Neural crest cell (in vitro differentiated cells): ENCODE measurements at places on chromosomes 5 and 9.

DNA sequence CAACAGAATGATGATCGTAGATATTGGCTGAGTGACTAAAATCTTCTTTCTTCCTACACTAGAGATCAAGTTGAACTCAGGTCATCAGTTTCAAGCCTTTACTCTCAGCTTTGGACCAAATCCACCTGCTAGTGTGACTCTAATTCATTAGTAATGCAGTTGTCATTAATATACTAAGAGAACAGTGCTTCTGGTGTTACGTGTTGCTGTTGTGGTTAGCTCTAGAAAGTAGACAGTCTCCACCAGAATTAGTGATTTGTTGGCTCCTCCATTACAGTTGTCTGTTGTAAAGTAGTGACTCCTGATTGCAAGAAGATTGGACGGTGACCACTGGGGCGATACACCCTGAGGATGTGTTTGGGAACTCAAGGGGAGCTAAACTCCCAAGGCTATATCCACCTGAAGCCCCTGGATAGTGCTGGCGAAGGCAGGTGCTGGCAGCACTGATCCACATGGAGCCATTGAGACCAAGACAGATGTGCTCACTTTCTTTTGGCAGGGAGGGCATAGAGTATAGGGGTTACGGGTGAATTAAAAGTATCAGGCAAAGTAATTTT lies 3.1 kb downstream of the CAMK4 start:
- peaks cover 12% of the 10 kb centered on the region for H3K4me1 ChIP-seq
- no peaks in the 10 kb centered on the region for H3K36me3 ChIP-seq
- no peak overlapping the region for H3K4me3 ChIP-seq
- no peak overlapping the region for H3K27ac ChIP-seq

GRCh38 chr9:69411931-69412740 lies 87.1 kb downstream of the ENTREP1 start:
- H3K27ac ChIP-seq = no peak overlapping the region
- H3K4me1 ChIP-seq = peaks cover 11% of the 10 kb centered on the region
- DNase-seq = no peak
- H3K36me3 ChIP-seq = no peaks in the 10 kb centered on the region
- H3K4me3 ChIP-seq = no peak overlapping the region
- peaks cover 3% of the 10 kb centered on the region for H3K27me3 ChIP-seq

DNA sequence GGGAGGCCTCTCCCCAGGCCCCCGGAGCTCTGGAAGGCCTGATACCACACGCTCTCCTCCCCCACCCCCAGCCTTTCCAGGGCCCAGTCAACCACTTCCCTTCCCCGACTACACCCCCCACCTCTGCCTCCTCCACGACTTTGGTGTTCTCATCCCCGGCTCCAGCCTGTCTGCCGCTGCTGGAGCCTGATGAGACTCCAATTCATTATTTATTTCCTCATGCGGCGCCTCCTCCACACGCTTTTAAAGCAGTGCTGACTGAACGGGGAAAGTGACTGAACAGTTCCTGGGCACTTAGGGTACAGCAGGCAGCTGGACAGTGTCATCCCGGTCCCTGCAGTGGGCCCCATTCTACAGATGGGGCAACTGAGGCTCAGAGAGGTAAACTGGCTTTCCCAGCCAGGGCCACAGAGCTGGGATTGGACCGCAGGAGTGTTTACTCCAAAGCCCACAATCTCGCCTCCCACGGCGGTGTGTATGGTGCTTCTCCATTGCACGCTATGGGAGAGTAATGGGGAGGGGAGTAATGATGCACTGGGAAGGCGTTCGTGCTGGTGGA lies 15.9 kb upstream of the RPL26L1 start:
- no peaks in the 10 kb centered on the region for H3K27me3 ChIP-seq
- H3K4me3 ChIP-seq = no peak overlapping the region
- no peak for DNase-seq
- H3K27ac ChIP-seq = no peak overlapping the region
- H3K36me3 ChIP-seq = peaks cover 3% of the 10 kb centered on the region
- H3K4me1 ChIP-seq = peaks cover 6% of the 10 kb centered on the region

GRCh38 chr5:35671541-35672295 lies 54.1 kb downstream of the SPEF2 start:
- no peak for DNase-seq
- no peaks in the 10 kb centered on the region for H3K36me3 ChIP-seq
- H3K4me3 ChIP-seq = no peak overlapping the region
- no peaks in the 10 kb centered on the region for H3K4me1 ChIP-seq
- H3K27me3 ChIP-seq = no peaks in the 10 kb centered on the region

GRCh38 chr5:146109379-146109778 lies 4.0 kb upstream of the PLAC8L1 start:
- DNase-seq = no peak
- no peak overlapping the region for H3K4me3 ChIP-seq
- H3K27me3 ChIP-seq = no peaks in the 10 kb centered on the region
- no peak overlapping the region for H3K27ac ChIP-seq

DNA sequence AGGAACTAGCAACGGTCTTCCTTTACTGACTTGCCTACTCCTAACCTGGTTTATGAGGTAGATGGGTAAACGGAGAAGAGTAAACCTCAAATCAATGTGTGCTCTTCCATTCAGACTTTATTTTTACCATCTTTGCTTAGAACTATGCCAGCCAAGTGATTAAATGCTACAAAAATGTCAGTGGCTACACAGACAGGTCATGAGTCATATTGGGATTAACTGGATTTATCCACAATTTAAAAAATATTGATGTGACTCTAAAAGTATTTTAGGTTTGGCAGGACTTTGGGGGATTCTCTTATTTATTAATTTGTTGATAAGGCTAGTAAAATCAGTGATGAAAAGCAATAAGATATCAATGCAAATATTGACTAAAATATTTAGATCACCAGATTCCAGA lies 275.0 kb downstream of the PLK2 start:
- no peak overlapping the region for H3K4me3 ChIP-seq
- no peaks in the 10 kb centered on the region for H3K27me3 ChIP-seq
- H3K36me3 ChIP-seq = no peaks in the 10 kb centered on the region

DNA sequence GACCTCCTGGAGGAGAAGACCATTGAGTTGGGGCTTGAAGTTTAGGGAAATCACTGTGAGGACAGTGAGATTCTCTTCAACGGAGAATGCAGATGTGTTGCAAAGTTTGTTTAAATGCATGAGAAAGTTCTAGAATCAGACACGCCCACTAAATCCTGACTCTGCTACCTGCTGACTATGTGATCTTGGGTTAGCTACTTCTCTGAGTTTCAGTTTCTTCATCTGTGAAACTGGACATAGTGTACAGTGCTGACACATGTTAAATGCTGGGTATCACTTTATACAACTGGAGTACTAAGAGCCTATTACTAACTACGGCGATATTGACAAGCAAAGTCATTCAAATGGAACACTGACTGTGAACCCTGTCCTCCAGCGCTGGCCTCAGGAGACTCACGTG lies 255.5 kb downstream of the HSPA4 start:
- H3K27me3 ChIP-seq = no peaks in the 10 kb centered on the region
- no peak for DNase-seq
- no peaks in the 10 kb centered on the region for H3K4me1 ChIP-seq
- no peak overlapping the region for H3K4me3 ChIP-seq
- no peak overlapping the region for H3K27ac ChIP-seq

DNA sequence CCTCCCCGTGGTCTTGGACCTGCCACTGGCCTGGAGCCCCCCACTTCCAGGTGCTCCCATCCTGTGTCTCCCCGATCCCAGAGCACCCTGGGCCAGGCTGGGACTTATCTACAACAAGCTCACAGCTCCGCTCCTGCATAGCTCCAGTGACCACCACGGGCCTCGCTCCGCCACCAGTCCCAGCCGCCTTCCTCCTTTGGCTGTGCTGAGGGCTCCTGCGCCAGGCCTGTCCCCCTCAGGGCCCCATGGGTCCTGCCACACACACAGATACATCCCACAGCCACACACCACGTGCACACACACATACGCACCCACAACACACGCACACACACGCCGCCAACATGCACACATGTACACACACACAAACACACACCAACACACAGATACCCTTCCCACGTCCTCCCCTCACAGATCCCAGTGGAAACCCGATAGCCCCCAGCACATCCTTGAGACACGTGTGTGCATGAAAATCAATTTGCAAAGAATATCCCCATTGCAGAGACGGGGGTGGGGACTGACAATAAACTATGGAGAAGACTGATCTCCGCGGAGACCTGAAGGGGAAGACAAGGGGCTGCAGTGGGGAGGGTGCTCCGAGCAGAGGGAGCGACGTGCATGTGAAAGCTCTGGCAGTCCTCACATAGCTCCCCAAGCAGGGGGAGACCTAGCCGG lies 18.5 kb upstream of the LAMC3 start:
- peak overlapping the region; percentile 50 for H3K27ac ChIP-seq
- H3K36me3 ChIP-seq = no peaks in the 10 kb centered on the region
- H3K27me3 ChIP-seq = peaks cover 7% of the 10 kb centered on the region
- peaks cover 29% of the 10 kb centered on the region for H3K4me1 ChIP-seq
- no peak for DNase-seq

GRCh38 chr9:83234541-83234940 lies 171.6 kb upstream of the RASEF start:
- no peak overlapping the region for H3K4me3 ChIP-seq
- no peaks in the 10 kb centered on the region for H3K4me1 ChIP-seq
- DNase-seq = no peak
- no peaks in the 10 kb centered on the region for H3K36me3 ChIP-seq
- no peaks in the 10 kb centered on the region for H3K27me3 ChIP-seq

DNA sequence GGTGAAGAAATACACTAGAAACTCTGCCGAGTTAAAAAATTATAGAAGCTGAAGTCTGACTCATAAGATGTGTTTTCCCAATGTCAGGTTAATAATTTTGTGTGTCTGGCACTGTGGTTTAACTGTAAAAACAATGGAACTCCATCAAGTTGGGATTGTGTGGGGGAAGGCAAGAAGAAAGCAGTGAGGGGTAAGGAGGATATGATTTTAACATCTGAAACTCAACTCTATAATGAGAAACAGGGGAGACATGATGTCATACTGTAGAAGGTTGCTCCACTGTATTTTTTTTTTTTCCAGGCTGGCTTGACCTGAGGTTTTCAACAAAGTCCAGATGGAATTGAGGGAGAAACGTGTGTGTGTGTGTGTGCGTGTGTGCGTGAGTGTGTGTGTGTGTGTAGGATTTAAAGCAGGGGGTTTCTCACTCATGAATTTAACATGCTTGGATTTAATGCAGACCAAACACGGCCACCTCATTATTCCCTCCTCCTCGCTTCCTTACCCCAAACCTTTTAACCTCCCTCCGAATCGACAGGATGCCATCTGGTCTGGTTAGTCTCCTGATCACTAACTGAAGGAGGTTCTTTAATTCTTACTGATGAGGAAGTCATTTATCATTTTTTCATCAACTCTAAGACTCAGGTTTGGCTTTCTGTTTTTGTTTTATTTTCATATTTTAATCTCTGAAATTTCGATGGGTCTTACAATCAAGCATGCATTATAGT lies 140.2 kb upstream of the LPAR1 start:
- no peak overlapping the region for H3K27ac ChIP-seq
- H3K36me3 ChIP-seq = no peaks in the 10 kb centered on the region
- no peak for DNase-seq
- no peaks in the 10 kb centered on the region for H3K4me1 ChIP-seq
- H3K27me3 ChIP-seq = no peaks in the 10 kb centered on the region

- no peaks in the 10 kb centered on the region for H3K27me3 ChIP-seq
- no peak for DNase-seq
- H3K27ac ChIP-seq = no peak overlapping the region
- H3K4me3 ChIP-seq = no peak overlapping the region
Observed at GRCh38 chr9:136231478-136232297, 13.9 kb downstream of the QSOX2 start.

GRCh38 chr5:133705331-133705730 lies 93.0 kb upstream of the FSTL4 start:
- peaks cover 1% of the 10 kb centered on the region for H3K36me3 ChIP-seq
- DNase-seq = no peak
- no peaks in the 10 kb centered on the region for H3K4me1 ChIP-seq
- no peak overlapping the region for H3K27ac ChIP-seq
